ENCODE measurements at places on chromosomes 12 and 14.

GRCh38 chr14:38502239-38502638 lies 246.3 kb upstream of the CLEC14A start:
- DNase-seq: no peak

- DNase-seq: no peak
Observed at GRCh38 chr12:1773937-1774655, 46.3 kb upstream of the LRTM2 start.

GRCh38 chr12:56836317-56836716 lies 73.2 kb downstream of the HSD17B6 start:
- DNase-seq: no peak

- DNase-seq: no peak
Observed at GRCh38 chr14:66135831-66136230, 350.3 kb upstream of the CCDC196 start.

DNA sequence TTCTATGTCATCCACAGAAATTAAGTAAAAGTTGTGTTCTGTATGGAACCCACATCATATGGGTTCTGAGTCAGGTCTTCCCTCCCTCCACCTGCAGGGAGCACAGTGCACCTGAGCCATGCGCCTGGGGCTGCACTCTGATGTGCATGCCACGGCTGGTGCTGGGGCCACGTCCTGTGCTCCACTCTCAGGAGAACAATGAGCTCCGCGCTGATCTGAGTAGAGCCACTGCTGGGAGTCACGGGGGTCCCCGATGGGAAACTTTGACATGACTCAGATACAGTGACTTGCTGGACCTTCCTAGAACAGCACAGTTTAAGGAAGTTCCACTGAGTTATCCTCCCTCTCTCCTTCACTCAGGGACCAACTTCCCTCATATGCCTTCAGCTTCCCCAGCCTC lies 683.4 kb downstream of the TMEM121 start:
- peak; percentile 29 for DNase-seq

DNA sequence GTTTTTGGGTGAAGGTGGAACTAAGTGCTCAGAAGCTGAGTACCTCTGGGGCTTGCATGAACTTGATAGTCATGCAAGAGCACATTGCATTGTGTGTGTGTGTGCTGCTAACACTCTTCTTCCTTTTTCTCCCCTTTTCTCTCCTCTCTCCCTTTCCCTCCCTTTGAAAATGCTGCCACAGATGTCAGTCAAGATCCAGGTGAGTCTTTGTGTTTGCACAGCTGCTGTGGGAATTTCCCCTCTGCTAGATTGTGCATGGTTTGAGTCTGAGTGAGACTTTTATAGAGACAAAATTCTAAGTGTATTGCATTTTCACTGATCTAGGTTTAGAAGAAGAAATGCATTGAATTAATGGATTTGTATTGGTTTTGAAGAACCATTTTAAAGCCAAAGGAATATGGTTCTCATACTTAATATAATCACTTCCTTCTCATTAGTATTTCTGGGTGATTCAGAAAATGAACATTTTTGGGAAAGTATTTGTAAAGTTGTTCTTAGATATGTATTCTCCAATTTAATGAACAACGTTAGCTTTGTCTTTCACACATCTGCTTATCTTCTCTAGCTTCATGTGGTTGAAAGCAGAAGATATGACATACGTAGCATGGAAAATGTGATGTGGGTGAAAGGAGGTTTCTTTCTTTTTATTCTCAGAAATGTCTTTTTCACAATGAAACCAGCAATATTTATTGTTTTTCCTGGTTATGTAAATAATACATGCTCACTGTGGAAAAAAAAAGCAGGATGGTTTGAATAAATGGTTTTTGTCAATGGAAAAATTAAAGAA lies 108.5 kb downstream of the NRXN3 start:
- no peak for DNase-seq

DNA sequence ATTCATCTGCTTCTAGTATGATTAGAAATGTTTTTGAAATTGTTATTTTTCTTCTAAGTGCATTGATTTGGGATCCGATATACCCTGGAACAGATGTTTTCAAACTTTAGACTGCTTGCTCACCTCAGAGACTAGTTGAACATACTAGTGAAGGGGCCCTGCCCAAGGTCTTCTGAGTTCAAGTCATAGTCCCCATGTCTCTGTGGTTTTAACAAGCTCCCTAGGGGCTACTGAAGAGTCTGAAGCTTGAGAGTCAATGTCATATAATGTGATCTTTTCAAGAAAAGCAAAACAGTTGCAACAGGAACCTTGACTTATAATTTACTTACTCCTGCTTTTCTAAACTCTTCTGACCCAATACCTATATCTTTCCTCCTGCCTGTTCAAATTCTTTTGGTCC lies 7.5 kb upstream of the UBE2N start:
- DNase-seq: no peak

DNA sequence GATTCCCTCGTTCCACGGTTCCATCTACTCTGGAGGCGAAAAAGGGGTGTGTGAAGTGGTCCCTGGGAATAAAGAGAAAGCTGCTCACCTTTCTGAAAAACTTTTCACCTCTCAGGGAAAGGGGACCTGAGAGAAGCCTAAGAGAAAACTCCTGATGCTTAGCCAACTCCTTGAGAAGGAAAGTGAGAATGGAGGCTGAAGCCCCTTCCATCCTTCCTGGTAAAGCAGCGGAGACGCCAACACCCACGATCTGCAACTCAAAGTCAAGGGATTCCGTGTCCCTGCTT lies 110.0 kb downstream of the ARF6 start:
- DNase-seq: no peak

DNA sequence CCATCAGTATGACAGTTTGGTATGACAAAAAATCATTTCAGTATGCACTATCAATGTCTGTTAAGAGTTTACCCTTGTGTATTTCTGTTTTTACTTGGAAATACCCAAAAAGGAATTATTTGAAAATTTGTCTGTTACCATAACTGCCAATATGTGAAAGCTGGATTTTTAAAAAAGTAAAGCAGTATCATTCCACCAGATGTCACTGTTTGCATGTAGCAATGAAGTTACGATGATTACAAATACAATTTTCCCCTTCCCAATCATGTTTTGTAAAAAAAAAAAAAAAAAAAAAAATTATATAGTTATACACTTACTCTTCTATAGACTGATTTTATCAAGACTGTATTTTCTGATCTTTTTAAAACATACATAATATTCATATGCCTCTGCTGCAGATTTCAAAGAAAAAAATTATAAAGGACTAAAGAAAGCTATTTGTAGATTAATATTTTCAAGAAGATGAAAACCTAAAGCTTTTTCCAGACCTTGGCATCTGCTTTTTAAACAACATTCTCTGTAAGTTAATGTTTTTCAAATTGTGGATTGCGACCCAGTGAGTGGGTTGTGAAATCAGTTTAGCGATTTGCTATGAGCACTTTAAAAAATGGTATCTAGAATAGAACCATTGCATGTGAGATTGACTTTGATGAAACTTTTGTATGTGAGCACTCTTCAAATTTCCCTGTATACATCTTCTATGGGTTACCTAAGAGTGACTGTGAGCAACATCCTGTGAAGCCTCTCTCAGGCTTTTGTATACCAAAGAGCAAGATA lies 114.2 kb downstream of the TTC6 start:
- no peak for DNase-seq

GRCh38 chr12:63266988-63267387 lies 116.0 kb upstream of the AVPR1A start:
- no peak for DNase-seq

DNA sequence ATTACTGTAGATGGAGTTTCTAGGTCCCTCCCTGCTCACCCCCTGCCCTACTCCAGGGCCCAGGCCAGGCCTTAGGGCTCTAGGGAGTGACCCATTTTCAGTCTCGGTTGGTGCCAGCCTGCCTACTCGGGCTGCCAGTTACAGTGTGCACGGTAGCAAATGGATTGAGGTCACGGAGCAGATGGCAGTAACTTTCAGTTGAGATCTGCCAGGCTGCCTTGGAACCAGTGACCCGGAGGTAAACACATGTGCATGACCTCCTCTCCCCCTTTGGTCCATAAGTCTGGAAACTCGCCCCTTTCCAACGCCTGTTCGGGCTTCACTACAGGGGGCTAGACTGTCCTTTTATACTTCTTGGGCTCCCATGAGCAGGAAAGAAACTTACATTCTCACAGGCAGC lies 139.7 kb upstream of the TBX3 start:
- DNase-seq: no peak

- no peak for DNase-seq
Observed at GRCh38 chr12:42216737-42217136, 21.3 kb downstream of the YAF2 start.

GRCh38 chr12:13801543-13801942 lies 179.9 kb downstream of the GRIN2B start:
- DNase-seq: no peak

DNA sequence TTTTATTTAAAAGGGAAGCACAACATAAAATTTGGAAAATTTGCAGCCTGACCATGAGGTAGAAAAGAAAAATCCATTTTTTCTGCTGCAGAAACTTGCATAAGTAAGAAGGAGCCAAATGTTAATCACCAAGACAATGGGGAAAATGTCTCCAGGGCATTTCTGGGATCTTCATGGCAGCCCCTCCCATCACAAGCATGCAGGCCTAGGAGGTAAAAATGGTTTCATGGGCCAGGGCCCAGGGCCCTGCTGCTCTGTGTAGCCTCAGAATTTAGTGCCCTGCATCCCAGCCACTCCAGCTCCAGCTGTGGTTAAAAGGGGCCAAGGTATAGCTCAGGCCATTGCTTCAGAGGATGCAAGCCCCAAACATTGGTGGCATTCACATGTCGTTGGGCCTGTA lies 735.6 kb downstream of the GALC start:
- no peak for DNase-seq

DNA sequence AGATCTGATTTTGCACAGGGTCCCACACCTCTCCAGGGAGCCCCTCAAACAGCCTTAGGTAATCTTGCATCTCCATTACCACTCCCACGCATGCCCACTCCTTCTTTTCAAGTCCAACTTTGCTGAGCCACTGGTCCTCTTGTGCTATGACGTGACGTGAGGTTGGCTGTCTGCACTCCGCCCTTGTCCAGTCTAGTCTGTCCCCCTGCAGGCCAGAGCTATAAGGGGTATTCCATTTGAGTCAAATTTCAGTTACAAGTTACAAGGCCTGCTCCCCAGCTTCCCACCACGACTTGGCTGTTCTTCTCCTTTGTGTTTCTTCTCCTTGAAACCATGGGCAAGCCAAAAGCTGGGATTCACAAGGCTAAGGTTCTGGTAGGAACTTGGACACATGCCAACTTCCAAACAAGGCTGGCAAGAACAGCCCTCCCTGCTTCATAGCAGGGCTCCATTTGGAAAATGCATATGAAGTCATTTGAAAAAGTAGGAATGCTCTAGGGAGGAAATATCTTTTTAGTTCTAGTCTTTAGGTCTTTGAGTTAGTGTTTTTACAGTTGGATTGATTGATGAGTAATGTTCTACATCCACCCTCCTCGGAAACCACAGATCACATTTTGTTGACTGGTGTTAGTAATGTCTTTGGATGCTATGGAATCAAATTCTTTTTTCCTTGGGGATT lies 49.1 kb downstream of the KCNA1 start:
- no peak for DNase-seq

GRCh38 chr14:68145036-68145435 lies 325.5 kb downstream of the RAD51B start:
- DNase-seq: no peak

DNA sequence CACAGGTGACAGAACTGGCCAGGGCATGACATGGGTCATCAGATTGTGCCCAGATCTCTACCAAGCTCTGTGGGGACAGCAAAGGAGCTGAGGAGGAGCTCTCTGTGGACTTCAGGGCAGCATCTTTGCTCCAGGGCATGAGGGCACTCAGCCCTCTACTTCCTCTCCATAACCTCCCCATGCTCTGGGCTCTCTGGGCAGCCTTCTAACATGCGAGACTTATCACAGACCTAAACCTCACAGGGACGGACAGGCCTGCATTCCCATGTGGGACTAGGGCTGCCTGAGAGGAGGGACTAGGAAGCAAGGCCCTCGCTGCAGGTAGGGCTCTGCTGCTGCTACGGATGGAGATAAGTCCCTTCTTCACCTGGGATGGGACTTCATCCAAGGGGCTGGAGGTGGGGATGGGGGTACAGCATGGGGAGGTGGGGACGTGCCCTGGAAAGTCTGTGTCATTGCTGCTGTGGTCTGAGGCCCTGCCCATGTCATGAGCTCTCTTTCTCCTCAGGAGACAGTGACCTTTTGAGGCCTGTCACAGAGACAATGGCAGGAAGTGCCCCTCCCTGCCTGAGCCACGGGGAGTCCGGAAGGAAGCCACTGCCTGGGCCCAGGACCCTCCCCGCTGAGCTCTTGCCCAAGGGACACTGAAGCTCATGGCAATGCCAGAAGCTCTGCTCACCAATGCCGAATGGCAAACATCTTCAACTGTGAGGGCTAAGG lies 44.1 kb downstream of the PITPNM2 start:
- DNase-seq: peak; percentile 24

GRCh38 chr12:58883576-58884334 lies 36.5 kb downstream of the LRIG3 start:
- no peak for DNase-seq

DNA sequence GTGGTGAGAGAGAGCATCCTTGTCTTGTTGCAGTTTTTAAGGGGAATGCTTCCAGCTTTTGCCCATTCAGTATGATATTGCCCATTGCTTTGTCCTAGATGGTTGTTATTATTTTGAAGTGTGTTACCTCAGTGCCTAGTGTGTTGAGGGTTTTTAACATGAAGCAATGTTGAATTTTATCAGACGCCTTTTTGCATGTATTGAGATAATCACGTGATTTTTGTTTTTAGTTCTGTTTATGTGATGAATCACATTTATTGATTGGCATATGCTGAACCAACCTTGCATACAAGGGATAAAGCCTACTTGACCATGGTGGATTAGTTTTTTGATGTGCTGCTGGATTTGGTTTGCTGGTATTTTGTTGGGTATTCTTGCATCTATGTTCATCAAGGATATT lies 302.3 kb upstream of the G2E3 start:
- no peak for DNase-seq

DNA sequence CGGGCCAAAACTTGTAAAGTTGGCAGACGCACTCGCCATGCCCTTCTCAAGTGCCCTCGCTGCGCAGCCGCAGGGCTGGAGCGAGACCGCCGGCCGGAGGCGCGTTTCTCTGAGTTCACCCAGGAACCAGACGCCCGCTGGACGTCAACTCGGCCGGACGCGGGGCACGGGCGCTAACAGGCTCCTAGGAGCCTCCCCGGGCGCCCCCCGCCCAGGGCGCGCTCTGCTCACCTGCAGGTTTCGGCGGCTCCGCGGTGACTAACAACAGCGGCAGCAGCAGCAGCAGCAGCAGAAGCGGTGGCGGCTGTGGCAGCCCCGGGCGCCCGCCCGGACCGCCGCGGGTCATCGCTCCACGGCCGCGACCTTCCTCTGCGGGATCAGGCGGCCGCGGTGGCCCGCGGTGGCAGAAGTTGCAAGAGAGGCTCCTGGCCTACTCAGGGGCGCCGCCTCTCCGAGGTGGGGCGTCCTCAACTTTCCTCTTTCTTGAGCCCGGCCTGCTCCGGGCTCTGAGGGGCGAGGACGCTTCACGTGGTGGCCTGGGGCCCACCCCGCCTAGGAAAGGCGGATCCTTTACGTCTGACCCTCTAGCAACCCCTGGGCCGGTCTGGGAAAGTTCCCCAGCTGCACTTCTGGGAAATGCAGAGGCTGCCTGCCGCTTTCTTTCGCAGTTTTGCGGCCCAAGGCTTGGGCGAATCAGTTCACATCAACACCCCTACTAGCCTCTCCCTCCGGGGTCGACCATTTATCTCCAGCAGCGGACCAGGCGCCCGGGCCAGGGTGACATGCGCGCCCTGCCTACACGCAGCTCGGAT lies at the start of gene PLBD1:
Gene PLBD1 (minus strand): TSS at position 533 of the 812 bp plus-strand sequence. CDS start 187 bp downstream, at position 346.
- DNase-seq: peak; percentile 12

- no peak for DNase-seq
Observed at GRCh38 chr14:75213172-75213571, 36.8 kb upstream of the TMED10 start.

- DNase-seq: no peak
Observed at GRCh38 chr14:76834241-76834661, 8.0 kb downstream of the LRRC74A start.
